ENCODE measurements at places on chromosomes 4 and X. TPM values are rescaled to one million over a fixed set of nuclear protein-coding genes. Genes with fewer than 3 reads are reported as not detected.

DNA sequence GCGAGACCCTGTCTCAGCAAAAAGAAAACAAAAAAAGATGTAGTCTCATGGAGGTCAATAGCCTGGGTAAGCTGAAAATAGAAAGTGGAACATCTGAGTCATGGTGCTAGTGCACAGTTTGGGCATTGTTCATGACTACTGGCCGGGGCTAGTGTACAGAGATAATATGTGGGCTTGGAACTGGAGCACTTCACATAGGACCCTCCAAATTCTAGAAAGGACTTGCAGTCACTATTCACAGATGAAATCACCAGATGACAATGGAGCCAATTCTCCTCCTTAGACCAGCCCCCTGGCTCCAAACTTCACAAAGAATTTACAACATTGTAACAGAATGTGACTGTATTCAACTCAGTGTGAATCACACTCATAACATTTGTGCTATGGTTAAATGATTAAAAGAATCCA lies 367.8 kb upstream of the SLC7A11 start:
- DNase-seq, result no peak

DNA sequence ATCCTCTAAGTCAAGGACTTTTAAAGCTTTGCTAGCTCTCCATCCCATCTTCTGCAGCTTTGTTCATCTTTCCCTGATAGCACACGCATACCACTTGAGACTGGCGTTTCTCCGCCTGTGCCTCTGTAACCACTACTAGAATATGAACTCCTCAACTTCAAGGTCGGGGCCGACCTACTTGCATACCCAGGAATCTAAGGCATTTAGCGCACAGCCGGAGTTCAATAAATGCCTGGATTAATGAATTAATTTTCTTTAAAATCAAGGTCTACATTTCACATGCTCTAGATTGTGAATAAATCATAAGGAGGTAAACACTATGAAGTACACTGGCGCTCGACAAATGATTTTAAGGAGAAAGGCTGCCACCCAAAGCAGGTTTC lies 89.3 kb downstream of the HNRNPD start:
- no peak for DNase-seq

DNA sequence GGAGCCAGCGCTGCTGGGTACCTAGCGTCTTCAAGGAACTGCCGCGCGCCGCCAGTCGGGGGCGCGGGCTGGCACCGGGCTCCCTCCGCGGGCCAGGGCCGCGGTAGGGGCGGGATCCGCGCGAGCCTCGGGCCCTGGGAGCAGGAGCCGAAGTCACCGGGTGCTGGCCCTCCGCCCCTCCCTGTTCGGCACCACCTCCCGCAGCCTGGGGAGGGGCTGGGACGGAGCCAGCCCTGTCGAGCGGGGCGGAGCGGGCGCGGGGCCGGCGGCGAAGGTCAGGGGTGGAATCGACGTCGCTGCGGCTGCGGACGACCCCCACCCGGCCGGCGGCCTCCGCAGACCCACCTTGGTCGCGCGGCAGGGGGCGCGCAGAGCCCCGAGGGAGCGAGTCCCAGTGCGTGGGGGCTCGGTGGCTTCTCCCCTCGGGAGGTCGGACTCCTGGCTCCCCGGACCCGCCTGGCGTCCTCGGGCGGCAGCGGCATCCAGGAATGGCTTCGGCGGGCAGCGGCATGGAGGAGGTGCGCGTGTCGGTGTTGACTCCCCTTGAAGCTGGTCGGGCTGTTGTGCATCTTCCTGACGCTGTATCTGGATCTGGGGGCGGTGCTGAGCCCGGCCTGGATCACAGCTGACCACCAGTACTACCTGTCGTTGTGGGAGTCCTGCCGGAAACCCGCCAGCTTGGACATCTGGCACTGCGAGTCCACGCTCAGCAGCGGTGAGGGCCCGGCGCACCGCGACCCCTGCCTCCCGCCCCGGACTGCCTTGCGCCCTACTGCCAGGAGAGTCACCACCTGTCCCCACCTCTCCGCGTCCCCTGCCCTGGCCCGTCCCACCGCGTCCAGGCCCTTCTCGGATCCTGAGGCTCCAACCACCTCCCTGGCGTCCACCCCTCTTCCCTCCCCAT lies 50.5 kb upstream of the FAM47C start:
- DNase-seq, result no peak

DNA sequence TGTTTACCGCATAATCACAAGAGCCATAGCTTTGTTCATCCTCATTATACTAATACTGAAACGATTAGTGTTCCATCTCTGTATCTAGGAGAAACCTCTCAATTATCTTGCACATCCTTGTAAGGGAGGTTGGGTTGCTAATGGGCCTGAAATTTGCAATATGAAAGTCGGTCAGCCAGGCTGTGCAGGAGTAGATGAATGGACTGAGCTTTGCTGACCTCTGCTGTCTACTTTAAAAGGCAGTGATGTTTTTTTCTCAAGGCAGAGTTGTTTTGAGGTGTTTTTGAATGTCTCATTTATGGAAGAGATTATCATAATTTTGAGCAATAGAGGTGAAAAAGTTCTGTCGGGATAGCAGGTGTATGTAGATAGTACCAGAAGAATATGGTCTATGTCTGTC lies 47.9 kb upstream of the LINC00632 start:
- DNase-seq, result no peak

DNA sequence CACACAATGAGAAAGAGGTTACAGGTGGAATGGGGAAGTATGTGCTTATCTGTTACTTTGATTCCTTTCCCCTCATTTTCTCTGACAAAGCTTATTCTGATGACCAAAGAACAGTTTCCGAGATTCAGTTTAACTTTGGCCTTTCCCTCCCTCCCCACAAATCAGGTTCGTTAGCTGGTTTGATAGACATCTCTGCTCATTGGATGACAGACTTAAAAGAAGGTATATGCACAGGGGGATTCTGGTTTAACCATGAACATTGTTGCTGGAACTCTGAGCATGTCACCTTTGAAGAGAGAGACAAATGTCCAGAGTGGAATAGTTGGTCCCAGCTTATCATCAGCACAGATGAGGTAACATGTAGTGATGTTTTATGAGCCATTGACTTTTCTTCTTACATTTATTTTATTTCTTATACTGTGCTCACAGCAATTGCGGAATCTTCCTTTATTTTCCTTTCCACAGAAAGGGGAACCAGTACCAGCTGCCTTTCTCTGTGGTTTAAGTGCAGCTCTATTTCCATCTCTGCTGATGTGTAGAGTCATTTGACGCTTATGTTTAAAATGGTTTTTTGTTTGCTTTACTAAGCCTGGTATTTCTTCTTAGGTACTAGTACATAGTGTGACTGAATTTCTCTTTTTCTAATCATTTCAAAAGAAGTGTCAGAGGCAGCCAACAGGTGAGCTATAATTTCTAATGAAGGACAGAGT lies 125.0 kb downstream of the AKAP4 start:
- DNase-seq, result no peak

DNA sequence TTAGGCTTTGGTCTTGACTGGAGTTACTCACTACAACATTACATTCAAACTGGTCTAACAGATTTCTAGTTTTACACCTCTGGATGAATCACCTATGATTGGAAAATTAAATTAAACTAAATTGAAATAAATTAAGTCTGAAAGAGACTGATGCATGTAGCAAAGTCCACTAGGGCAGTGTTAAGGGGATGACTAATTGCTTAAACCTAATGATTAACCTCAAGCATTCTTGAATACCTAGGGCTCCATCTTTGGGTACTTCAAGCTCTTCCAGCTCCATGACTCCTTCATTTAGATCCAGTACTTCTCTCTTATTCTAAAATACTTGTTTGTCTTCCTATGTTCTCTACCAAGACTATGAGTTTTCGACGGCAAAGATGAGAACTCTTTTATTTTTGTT lies 86.8 kb downstream of the SH2D1A start:
- DNase-seq, result no peak

GRCh38 chr4:73674451-73674919 lies 54.2 kb upstream of the RASSF6 start:
- no peak for DNase-seq

DNA sequence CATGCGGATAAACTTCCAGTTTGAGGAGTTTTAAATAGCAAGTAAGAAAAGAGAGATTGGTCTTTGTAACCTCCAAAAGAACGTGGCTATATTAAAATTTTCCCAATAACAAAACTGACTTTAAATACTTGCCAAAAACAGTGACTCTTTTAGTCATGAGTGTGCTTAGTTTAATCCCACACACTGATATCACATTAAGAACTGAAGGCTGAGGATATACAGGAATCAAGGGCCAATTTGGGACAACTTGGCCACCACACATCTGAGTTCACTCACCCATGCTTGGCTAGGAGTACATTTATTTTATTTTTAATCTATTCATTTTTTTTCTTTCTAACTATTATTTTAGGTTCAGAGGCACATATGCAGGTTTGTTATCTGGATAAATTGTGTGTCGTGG lies 110.2 kb downstream of the APBB2 start:
- no peak for DNase-seq

DNA sequence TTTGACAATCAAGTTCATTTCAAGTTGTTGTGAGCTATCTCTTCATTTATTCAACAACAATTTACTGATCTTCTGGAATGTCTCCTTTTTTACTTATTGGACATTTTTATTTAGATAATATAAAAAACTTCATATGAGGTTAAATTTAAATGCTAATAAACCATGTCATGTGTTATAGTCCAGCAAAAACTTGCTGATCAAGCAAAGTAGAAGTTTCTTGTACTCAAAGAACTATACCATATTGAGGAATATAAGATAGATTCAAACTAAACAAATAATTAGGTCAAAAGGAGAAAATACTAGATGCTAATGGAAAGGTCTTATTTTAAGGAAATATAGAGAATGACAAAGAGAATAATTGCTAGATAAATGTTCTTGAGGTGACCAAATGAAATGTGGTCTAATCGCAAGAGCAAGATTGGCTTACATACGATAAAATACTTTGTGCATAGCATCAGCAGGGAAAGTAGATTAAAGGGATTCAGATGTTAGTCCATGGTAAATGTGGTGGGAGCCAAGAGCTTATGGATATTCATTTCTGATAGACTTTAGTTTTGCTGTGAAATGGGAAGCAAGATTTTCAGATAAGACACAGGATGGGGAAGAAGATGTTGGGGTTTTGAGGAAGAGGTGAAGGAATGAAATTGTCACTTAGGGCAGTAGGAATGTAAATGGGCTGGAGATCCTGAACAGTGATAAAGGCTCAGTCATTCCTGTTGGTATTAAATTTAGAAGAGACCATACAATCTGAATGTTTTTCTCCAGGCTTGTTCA lies 229.5 kb downstream of the MAPK10 start:
- no peak for DNase-seq

DNA sequence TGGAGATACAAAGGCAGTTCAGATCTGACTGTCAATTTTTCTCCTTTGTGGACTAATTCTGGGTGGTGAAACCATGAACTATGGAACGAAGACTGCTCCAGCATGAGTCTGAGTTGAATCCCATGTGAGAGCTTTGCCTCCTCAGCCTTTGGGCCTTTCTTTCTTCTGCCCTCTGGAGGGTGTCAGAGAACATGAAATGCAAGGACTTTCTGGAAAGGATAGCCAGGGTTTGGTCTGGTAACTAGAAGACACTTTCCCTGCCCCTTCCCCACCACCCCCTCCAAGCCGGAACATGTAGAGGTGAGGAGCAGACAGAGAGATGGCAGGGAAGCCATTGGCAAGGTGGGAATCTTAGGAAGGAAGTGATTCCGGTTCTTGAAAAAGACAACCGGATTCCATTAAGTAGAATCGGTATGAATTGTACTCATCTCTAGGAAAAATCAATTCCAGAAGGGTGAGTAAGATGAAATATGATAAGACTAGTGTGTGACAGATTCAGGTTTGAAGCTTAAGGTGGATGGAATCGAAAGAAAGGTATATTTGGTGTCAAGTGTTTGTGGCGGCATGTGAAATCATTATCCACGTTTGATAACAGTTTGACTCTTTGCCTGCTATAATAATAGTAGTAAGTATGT lies 19.0 kb downstream of the FHL1 start:
- no peak for DNase-seq

- DNase-seq, result no peak
Measured at GRCh38 chr4:108954880-108955279, 192.0 kb upstream of the ETNPPL start.

DNA sequence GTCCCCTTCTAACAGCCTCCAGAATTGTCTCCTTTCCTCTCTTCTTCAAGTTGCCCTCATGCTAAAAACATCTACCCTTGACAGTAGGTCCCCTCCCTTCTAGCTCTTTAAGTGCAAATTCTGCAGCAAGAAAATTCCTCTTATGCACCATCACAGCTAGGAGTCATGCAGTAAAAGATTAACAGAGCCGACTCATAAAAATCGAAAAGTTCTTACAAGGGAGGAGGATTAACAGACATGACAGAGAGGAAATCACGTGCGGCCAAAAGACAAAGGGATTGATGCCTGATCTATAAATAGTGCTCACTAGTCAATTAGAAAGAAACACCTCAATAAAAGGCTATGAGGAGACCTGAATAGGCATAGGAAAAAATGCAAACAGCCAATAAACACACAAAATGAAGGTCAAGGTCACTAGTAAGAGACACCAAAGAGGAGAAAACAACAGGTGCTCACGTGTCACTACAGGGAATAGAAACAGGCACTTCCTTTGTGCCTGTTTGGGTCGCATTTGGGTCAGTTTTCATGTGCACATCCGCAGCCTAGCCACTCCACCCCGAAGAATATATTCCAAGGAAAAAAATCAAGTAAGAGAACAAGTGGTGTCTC lies 3.4 kb downstream of the RNF212 start:
- no peak for DNase-seq

DNA sequence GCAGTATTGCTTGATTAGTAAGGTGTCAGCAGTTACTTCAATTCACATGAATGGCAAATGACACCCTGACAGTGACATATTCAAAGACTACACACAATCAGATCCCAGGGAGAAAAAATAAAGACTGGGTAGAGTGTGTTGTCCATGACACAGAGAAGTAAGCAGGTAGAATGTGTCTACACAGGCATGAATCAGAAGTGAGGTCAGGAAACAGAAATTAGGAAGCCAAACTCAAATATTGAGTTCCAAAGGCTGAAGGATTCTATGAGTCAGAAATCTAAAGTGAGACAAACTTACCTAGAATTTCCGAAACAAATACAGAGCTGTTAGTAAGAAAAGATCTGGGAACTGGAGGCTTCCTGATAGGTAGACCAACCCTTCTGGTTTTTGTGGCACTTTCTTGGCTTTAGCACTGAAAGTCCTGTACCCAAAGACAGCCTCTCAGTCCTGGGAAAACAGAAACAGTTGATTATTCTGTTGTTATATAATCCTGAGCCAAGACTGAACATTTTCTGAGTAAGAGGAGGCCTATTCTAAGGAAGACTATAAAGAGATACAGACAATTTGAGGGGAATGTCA lies 24.3 kb upstream of the GLRA2 start:
- DNase-seq, result no peak

DNA sequence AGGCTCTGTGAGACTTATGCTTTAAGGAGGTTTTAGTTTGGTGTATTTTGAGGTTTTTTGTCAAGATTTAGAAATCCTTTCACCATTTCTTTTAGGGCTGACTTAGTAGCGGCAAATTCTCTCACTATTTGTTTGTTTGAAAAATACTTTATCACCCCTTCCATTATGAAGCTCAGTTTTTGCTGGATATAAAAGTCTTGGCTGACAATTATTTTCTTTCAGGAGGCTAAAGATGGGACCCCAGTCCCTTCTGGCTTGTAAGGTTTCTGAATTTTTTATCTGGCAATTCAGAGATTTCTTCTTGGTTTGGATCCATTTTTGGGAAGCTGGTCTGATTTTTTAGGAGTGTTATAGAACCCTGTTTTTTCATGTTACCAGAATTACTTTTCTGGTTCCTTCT lies 88.5 kb downstream of the ACTRT1 start:
- DNase-seq, result no peak

- no peak for DNase-seq
Measured at GRCh38 chr4:113122066-113122465, 72.6 kb downstream of the ANK2 start.

Gene YIPF6
- 12.8 TPM for total RNA-seq

Data from glomerular endothelial cell (primary cell).